ENCODE measurements at places on chromosomes 7 and 10.

GRCh38 chr10:72355214-72355555 is 466 bp upstream of the DNAJB12 start:
- DNase-seq, result no peak

DNA sequence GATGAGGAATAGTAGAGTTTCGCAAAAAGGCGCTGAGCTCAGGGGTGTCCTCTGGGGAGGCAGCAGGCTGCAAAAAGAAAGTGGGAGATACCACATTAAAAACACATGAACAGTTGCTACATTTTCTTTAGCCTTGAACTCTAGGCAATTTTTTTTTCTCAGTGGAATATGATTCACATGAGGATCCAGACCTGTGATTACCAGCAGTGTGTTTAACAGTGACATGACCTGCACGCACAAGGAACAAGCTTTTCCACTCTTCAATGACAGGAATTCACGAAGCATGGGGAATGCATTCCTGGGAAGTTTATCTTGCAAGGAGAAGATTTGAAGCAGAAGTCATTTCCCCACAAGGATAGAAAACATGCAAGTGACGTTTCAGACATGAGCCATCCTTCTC is 161.6 kb downstream of the ITGA8 start:
- DNase-seq, result no peak

DNA sequence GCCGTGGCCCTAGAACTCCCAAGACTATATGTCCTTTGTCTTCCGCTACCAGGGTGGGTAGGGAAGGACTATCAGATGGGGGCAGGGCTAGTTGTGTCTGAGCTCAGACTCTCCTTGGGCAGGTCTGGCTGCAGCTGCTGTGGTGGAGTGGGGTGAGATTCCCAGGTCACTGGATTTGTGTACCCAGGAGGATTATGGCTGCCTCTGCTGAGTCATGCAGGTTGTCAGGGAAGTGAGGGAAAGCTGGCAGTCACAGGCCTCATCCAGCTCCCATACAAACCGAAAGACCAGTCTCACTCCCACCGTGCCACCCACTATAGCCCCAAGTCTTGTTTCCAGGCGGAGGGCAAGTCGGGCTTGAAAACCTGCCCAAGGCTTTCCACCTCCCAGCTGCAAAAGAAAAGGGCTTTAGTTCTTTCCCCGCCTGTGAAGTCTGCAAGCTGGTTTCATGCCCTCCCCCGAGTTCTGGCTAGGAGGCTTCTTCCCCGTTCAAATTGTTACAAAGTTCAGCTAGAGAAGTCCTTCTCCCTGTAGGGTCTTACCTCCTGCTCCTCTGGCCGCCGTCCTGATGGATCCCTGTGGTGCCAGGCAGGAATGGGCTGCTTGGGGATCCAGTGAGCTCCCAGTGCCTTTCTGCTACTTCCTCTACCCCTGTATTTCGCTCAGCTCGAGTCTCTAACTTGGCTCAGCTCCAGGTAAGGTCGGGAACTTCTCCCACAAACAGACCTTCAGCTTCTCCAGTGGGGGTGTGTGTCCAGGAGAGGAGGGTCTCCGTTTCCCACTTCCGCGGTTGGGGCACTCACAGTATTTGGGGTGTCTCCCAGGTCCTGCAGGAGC is 106.8 kb upstream of the FGL2 start:
- DNase-seq, result no peak

- no peak for DNase-seq
These were observed 65.7 kb downstream of the MYL10 start for GRCh38 chr7:101563198-101563901.

DNA sequence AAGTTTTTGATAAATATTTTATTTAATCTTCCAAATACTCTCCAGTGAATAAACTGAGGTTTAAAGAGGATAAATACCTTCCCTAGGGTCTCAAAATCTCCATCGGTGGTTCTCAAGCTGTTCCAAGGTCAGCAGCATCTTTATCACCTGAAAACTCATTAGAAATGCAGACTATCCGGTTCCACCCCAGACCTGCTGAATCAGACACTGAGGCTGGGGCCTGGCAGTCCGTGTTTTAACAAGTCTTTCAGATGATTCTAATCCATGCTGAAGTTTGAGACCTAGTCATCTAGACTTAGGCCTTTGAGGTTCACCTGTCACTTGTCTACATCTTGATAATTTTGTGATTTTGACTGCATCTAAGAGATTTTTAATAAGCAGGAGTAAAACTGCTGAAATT is 37.5 kb downstream of the PLEKHA8 start:
- DNase-seq, result no peak

GRCh38 chr7:133517766-133518165 is 264.9 kb downstream of the EXOC4 start:
- no peak for DNase-seq

DNA sequence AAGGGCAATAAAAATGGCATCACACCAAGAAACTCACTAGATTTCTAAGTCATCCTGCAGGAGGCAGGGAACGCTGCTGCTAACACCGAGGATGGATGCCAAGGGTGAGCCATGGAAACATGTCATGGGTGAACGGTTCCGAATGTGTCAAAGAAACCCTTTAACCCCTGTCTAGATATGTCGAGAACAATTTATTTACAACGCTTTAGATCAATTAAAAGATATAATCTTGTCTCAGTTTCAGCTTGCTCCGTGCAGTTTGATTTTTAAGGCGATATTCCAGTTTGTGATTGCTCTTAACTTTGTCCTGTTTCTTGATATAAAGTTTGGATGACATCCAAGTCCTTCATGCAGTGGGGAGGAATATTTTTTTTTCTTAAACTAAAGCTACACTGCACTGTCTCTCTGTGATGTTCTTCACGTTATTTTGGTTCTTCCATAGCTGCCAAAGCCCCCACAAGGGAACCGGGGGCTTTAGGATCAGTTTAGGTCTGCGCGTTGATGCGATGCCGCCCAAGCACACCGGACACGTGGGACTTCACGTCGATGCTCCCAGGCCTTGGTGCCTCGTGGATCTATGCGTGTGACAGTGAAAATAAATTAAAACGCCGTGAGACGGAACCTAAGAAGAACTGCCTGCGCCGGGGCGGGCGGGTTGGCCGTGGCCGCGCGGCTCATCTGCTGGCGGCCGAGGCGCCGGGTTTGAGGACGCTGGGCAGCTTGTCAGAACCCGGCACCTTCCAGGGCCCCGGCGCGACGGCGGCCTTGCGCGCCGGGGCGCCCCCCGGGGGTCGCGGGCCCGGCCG is 220.3 kb downstream of the PHTF2 start:
- DNase-seq, result no peak

DNA sequence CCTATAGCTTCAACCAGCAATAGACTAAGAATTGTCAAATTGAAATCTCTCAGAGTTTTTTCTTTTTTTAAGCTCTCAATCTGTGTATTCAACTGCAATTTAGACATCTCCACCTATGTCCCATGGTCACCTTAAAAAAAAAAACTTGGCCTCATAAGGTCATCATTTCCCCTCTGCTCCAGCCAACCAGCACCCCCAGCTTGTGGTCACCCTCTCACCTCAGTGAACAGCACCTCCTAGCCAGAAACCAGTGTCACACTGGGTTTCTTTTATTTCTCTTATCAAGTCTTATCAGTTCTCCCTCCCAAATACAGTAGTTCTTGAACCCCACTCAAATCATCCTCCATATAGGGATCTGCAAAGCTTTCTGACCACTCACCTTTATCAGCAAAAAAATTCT is 4.0 kb downstream of the ITGB1 start:
- no peak for DNase-seq

DNA sequence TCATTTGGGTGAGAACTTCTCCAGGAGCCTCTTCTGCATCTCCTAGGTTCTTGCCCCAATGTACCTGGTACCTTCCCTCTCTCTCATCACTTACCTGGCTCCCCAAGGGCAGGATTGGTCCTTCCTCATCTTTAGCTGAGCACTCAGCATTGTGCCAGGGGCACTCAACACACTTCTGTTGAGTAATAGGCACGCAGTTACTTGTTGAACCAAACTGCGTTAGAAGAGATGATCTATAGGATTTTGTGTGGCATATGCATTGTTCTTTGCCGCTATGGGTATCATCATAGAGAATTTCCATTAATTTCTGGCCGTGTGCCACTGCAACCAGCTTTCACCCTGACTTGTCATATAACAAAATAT is 16.4 kb downstream of the TBXAS1 start:
- DNase-seq, result no peak

DNA sequence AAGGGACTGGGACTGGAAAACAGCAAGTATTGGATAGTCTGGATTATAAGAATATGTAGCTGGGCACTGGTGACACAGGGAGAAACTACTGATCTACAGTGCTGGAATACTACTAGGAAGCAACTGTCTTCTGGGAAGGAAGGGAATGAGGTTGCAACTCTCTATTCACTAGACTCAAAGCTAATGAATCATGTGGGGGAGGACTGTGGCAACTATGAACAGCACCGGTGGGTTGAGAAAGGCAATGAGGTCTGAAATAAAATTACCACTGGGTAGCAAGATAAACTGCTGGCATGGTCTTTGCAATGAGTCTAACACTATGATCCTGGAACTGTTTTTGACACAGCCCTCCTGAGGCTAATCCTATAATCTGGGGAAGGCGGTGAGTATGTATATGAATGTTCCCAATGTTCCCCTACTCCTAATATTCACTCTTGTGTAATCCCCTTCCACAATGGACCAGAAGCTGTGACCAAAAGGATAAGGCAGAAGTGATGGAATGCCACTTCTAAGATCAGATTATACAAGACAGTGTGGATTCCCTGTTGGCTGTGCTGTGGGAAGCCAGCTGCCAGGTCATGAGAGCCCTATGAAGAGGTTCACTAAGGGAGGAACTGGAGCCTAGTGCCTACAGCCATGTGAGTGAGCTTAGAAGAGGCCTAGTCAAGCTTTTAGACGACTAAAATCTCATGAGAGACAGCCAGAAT is 101.3 kb upstream of the DNAJB12 start:
- DNase-seq, result no peak

DNA sequence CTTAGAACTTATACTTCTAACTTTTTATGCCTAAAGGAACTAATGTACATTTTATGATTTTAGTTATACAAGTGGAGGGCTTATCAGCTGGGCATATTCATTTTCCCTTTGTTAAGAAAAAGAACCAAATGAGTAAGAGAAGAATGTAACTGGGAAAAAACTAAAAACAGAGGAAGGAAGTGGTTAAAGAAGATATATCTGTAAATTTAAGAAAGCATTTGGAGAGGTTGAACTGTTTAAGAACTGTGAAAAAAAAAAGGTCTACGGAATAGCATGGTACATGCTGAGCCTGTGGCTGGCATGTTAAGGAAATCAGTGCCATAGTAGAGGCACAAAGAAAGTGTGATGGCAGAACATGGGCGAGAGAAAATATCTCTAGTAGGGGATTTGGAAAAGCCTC is 6.2 kb downstream of the MDFIC start:
- no peak for DNase-seq

DNA sequence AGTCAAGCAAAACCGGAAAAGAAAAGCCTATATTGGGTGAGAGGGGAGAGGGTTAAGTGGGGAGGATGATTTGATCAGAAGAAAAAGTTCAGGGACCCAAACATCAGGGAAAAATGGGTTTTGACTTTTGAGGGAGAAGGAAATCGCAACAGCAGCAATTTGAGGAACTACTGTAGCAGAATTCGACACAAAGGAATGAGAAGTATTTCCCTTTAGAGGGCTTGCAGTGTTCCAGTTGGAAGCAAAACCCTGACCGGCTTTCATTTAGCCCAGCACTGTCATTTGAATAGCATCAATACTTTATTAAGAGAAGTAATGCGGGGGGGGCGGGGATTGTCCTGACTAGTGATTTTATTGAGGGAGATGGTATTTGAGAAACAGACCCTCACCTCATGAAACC is 37.2 kb upstream of the GATA3 start:
- DNase-seq, result no peak

GRCh38 chr7:4189131-4189570 is 492.9 kb upstream of the FOXK1 start:
- no peak for DNase-seq

DNA sequence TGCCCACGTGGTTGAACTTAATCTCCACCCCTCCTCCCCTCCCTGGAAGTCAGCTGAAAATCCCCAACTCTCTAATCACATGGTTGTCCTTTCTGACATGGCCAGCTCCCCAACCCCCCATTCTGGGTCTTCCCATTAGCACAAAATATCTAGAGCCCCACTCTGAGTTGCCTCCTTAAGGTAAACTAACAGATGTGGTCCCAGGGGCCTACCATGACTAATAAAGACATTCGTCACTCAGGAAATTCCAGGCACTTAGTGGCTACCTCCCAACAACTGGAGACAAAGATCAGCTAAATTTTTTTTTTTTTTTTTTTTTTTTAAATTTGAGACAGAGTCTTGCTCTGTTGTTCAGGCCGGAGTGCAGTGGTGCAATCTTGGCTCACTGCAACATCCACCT is 21.1 kb downstream of the CCDC126 start:
- no peak for DNase-seq

DNA sequence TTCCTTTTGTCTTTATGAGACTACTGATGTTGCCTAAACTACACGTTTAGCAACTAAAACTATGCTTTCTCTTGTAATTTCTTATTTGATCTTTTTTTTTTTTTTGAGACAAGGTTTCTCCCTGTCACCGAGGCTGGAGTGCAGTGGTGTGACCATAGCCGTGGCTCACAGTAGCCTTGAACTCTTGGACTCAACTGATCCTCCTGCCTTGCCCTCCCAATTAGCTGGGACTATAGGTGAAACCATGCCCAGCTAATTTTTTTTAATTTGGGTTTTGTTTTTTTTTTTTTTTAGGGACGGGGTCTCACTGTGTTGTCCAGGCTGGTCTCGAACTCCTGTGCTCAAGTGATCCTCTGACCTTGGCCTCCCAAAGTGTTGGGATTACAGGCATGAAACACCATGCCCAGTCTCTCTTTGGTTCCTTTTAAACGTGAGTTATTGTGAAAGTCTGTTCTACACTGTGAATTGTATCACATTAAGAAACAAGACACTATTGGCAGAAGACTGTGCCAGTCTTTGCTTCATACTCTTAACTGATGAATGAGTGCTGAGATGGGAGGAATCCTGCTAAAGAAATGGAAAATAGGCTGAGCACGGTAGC is 6.4 kb downstream of the TMEM248 start:
- DNase-seq, result no peak

- DNase-seq, result no peak
These were observed 230.7 kb downstream of the SNX13 start for GRCh38 chr7:17709599-17709998.
